ENCODE measurements at places on chromosomes 12 and 14.
A peak's percentile ranks its signal among the peaks of the same experiment; 100 is the strongest.

DNA sequence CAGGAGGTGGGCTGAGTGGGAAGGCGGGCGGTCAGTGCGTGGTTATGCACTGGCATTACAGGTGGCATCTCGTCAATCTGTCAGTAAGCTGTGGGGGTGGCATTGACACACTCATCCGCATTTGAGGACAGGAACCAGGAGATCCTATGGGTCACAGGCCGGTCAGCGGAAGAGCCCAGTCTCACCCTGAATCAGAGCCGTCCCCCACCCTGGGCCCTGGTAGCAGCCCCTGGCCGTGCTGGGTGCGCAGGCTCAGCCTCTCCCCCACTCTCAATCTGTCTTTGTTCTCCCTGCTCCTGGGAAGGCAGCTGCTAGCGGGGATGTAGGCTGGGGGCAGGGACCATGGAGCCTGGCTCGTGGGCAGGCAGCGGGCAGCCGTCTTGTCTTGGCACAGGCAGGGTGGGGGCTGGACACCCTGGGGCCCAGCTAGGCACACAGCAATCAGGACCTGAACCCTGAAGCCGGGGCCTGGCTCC is 5.1 kb downstream of the INF2 start:
- peak; percentile 71 for DNase-seq

DNA sequence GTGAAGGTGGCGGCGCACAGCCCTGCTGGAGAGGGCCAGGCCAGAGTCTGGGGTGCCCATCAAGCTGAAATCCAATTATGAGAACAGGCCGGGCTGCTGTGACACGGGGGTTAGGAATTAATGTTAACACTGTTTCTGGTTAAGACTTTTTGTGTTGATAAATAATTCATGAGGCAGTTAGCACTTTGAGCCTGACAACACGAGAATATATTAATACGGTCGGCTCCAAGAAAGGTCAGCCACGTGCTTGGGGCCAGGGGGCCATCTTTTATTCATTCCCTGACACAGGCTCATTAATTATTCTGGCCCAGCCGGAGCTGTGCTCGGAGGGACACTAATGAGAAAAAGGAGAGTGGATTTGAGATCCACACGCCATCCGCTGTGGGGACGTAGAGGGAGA is 45.1 kb downstream of the FBRSL1 start:
- no peak for DNase-seq

DNA sequence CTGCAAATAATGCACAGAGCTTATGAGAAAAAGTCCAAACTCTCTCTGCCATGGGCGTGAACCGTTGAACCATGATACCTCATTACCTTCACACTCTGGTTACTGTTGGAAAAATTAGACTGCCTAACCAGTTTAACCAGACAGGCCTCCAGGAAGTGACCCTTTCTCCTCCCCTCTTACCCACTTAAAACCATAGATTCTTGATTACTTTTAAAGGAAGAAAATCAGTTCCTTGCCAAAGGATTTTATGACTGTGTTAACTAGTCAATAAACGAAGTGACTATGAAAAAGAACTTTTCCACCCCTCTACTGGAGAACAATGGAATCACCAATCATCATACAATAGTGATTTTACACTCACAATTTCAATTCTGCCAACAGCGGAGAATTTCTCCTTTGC is 254.0 kb upstream of the ATP2B1 start:
- no peak for DNase-seq

DNA sequence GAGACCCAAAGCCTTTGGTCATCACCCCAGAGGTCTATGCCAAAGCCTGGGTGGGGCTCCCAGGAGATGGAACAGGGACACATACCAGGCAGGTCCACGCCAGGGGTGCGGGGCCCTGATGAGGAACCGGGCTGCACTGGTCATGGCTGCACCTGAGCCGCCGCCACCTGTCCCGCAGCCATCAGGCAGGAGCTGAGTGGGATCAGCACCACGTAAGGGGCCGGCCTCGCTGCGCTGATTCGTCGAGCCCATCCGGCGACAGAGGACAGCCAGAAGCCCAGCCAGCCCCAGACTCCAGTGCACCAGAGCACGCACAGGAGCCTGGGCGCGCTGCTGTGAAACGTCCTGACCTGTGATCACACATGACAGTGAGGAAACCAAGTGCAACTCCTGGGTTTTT is 15.9 kb downstream of the DEGS2 start:
- DNase-seq, result no peak

DNA sequence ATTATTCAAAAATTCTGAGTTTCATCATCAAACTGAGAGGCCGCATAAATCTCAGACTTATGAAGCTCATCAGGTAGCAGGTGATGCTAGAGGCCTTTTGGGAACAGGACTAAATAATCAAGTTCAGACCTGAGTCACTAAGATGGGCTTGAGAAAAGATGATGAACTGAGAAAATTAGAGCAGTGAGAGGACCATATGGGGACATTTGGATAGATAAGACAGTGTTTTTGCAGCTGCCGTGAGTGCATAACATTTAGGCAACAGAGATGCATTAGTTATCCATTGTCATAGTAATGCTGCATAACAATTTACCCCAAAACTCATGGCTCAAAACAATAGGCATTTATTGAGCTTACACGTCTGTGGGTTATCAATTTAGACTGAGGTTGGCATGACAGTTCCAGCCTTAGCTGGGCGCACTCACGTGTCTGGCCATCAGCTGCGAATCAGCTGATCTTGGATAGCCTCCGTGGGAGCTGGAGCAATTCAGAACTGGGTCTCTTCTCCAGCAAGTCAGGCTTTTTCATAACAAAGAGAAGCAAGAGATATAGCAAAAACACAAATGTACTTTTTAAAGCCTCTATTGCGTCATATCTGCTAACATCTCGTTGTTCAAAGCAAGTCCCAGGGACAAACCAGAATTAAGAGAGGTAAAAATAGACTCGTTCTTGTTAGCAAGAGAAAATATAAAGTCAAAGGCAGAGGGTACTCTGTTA is 72.8 kb downstream of the CAPZA3 start:
- no peak for DNase-seq
